ENCODE measurements at places on chromosomes 16 and 17. TPM values are rescaled to one million over a fixed set of nuclear protein-coding genes. Genes with fewer than 3 reads are reported as not detected.

ZNF750 gene
- 0.55 TPM for total RNA-seq

PRCD gene
- not detected for total RNA-seq

E2F4 gene
- 84.9 TPM for total RNA-seq

- DNase-seq: peak; percentile 5
These were observed 86.3 kb downstream of the SPECC1 start for GRCh38 chr17:20095336-20096080.

GRCh38 chr17:77916703-77917481 lies 41.6 kb upstream of the TNRC6C start:
- DNase-seq: no peak

Measured in kidney epithelial cell (primary cell).